ENCODE measurements at places on chromosomes 13 and 19.

GRCh38 chr13:110387451-110388107 lies 80.5 kb downstream of the COL4A2 start:
- peak; percentile 64 for DNase-seq

- no peak for DNase-seq
These were observed 3.5 kb upstream of the C19orf25 start for GRCh38 chr19:1482361-1483130.

DNA sequence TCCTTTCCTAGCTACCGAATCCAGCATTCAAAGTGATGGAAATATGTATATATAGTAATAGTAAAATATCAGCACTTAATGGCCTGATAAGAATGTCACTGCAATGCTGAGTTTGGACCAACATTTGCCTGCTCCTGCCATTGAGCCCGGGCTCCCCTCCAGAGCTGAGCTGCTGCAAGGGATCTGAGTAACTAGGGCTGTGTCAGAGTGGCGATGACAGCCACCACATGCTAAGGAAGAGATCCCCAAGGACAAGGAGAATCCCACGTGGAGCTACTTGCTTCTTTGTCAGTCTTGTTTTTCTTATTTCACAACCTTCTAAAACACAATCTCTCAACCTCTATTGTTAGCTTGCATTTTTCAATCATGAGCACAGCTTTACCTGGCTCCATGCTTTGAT lies 19.5 kb upstream of the ALOX5AP start:
- no peak for DNase-seq

DNA sequence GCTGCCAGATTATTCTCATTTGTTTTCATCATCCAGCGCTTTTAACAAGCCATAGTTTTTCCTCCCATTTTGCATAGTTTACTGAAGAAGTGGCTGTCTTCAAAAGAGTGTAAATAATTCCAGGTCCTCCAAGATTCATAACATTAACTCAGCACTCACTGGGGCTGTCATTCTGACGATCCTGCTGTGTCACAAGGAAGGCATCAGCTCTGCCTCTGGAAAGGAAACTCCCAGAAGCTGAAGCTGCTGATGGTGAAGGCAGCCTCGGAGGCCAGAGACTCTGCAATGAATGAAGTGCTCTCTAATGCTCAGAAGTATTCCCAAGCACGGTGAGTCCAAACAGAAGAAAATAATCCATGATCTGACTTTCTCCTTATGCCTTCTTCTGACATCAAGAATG lies 60.0 kb downstream of the FLT1 start:
- no peak for DNase-seq

DNA sequence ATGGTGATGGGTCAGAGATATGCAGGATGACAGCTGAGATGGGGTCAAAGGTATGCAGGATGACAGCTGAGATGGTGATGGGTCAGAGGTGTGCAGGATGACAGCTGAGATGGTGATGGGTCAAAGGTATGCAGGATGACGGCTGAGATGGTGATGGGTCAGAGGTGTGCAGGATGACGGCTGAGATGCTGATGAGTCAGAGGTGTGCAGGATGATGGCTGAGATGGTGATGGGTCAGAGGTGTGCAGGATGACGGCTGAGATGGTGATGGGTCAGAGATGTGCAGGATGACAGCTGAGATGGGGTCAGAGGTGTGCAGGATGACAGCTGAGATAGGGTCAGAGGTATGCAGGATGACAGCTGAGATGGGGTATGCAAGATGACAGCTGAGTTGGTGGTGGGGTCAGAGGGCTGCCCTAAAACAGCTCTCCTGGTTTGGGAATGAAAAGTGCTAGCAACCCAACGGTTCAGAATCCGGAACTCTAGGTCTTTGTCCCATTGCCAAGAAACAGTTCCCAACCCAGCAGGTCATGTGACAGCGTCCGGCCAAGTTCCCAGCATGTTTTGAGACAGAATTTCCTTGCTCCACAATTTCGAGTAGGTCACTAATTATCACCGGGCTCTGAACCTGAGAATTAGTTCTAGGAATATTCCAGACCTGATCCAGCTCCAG lies 3.2 kb downstream of the SELENOW start:
- DNase-seq, result no peak

GRCh38 chr13:61094865-61095264 lies 320.8 kb downstream of the PCDH20 start:
- DNase-seq, result no peak

All from breast epithelium (tissue), 4 donors.